ENCODE measurements at places on chromosomes 6 and 20.

DNA sequence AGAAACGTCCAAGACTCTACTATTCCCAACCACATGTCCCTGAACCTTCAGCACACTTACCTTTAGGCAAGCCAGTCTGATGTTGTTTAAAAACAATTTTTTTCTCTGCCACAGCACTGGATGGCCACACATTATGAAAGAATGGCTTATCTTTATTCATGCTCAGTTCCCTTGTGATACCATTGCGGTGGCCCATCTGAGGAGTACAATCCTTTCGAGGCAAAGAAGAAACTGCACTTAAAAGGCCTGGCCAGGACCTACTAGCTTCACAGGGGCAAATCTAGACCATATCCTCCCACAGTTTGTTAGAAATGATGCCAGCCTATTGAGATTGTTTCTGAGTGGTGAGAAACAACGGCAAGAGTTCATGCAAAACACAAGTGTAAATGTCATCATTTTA, 88.4 kb upstream of the PLEKHG1 start:
- DNase-seq: no peak

DNA sequence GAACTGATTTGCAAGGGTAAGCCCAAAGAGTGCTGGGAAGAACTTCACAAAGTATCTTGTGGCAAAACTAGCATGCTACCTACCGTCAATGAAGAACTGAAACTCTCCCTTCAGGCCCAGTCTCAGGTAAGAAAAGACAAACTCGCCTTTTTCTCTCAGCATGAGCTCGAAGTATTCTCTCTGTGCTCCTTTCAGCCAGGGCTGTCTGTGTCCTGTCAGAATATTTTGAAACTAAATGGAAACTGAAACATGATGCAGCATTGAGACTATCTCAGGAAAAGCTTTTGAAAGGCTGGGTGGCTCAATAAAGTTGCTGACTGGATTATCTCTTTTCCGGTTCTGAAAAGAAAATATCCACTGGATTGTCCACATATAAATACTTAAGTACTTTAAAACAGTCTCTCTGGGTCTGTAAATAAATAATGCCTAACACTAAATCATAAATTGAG, 696 bp downstream of the CALHM5 start:
- no peak for DNase-seq

- no peak for DNase-seq
Observed at GRCh38 chr6:125587666-125588632, 161.5 kb upstream of the HEY2 start.

DNA sequence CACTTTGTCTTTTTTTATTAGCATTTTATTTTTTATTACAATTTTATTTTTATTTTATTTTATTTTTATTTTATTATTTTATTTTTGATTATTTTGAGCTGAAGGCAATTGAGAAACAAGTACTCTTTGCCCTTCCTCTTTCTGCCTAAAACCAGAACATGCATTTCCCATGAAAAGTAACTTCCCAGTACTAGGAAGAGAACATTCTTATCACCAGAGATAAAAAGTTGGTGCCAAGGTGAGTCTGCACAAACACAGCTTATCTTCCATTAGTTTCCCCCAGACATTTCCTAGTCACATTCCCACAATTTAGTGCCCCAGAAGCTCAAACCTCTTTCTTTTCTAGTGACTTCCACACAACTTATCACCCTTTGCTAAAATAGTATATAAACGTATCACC, 84.8 kb downstream of the CD24 start:
- DNase-seq: no peak

GRCh38 chr6:14765721-14766390, 480.0 kb upstream of the JARID2 start:
- no peak for DNase-seq

GRCh38 chr20:14775778-14776177, 438.4 kb upstream of the FLRT3 start:
- DNase-seq: no peak

GRCh38 chr6:46935687-46936086, 13.9 kb upstream of the ADGRF5 start:
- DNase-seq: no peak

DNA sequence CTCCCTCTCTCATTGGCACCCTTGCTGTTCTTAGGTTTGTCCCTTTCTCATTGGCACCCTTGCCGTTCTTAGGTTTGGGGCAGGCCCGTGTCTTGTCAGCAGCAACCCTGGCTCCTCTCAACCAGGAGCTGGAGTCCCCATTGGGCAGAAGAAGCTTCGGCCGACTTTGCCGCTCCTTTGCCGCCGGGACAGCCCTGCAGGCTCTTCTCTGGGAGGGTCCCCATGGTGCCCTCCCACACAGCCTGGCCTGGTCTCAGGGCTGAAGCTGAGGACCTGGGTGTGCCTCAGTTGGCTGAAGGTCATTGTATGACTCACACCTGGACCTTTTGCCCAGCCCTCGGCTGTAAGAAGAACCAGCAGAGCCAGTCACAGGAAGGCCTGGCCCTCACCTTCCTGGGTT, 59.6 kb downstream of the PPP1R14C start:
- DNase-seq: no peak

- DNase-seq: no peak
Observed at GRCh38 chr6:44731485-44732095, 344.1 kb downstream of the CDC5L start.

DNA sequence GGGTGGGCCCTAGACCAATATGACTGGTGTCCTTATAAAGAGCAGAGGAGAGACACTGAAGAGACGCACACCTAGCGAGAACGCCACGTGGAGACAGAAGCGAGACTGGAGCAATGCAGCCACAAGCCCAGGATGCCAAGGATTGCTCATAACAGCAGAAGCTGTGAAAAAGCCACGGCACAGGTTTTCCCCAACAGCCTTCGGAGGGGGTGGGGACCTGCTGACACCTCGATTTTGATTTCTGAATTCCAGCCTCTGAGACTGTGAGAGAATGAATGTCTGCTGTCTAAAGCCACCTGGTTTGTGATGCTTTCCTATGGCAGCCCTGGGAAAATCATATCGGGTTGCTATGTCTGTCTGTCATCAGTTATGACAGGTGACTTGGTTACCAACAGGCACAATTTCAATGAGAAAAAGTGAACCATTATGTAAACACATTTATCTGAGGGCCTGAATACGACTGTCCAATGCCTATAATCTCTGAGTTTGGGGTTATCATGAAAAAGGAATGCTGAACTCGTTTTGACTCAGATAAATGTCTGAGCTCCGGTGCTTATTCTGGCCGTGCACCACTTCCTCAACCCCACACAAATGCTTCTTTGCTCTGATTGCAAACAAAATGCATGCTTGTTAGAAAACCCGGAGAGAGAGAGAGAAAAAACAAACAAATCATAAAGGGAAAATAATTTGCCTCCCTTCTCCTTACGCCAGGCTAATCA, 769.7 kb downstream of the PTPRT start:
- DNase-seq: no peak

DNA sequence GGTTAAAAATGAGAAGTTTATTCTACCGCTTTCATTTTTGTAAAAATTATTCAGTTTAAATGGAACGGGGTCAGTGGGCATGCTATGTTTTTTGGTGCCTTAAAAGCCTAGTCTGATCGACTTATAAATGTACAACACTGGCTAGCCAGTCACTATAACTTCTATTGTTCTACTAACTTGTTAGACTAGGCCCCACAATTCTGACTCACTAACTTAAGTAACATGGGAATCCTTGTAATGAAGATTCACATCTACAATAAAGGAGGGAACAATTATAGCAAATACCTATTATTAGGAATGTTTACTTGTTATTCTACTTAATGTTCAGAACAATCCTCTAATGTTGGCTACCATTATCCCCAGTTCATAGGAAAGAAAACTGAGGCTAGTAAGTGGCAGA, 28.5 kb downstream of the REPS1 start:
- no peak for DNase-seq

DNA sequence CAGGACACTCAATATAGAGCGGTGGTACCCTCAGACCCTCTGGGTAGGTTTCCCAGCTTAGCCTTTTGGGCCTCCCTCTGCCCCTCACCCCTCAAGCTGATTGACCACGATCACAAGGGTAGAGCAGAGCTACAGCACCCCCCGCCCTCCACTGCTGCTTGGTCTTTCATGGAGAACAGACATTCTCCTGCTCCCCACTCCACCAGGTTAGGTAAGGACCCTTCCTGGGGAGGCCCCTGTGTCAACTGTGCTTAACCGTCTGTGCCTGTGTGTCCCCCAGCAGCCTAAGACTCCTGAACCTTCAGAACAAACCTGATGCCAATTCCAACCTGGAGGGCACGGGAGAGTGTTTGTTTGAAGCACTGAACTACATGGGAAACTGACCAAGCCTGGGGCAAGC, 11.8 kb downstream of the MYH7B start:
- no peak for DNase-seq

- no peak for DNase-seq
Observed at GRCh38 chr20:1431158-1431557, 35.5 kb downstream of the NSFL1C start.

DNA sequence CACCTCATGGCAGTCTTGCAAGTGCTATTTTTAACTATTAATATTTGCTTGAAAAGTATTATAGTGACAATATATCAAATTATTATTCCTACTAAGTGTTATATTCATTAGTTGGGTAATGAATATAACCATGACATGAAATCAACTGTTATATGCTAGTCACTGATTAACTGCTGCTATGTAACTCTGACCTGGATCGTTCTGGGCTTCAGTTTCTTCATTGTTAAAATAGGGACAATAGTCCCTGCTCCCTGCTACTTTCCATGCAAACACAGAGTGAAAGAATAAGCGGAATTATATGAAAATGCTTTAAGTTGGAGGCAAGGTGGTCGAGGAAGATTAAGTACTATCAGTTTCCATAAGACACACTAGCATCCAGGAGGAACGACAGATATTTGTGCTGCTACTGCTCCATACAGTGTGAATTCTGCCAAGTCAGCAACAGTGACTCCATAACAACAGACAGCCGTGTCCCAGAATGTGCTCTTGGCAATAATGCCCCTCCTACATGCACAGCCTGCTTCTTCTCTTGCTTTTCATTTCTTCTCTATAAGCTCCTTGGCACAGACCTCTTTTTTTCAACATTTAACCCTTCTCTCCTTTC, 107.2 kb downstream of the CHD6 start:
- DNase-seq: no peak

DNA sequence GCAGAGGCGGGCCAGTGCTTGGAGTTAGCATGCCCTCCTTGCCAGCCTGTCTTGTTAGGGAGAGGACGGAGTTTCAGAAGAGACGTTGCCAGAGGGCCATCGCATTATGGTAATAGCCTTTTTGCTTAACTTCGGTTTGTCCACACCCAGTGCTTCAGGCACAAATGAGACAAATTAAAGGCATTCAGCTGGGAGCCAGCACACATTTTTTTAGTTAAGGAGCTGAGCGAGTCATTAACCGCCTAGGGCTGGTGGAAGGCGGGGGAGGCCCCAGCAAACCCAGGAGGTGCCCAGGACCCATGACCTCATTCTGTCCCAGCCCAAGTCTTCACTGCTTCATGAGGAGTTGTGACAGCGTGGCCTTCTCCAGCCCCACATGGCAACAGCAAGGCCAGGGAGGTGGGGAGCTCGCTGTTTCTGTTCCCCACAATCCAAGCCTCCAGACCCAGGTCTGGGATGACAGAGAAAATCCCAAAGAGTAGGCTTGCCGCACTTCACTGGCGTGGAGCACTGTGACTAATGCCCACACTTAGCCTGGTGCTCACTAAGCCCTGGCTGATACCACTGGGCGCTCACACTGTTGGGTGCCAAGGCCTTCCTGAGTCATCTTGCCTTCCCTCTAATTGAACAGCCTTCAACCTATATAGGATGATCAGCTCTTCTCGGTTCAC, 237.1 kb downstream of the ANKRD60 start:
- no peak for DNase-seq

GRCh38 chr6:149985481-149985937, 21.8 kb downstream of the ULBP1 start:
- no peak for DNase-seq

- DNase-seq: no peak
Observed at GRCh38 chr6:147132889-147133288, 71.3 kb upstream of the STXBP5 start.

- no peak for DNase-seq
Observed at GRCh38 chr6:50381099-50381415, 331.3 kb upstream of the DEFB112 start.

- DNase-seq: no peak
Observed at GRCh38 chr6:119552021-119552420, 202.5 kb upstream of the MAN1A1 start.

DNA sequence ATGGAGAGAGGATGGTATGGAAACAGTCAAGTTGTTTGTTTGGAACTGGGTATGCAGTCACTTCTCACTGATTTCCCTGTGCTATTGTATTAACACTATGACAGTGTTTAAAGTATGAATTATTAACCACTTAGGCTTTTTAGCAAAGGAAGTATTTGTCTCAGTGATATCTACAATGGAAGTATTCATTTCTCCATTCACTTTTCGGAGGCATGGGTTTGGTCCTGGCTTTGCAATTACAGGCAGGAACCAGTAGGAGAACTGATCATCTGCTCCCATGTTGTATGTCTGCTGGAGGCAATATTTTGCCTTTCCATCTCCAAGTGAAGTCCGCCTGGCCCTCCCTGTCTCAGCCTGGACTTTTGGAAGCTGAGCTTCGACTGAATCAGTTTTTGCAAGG, 30.6 kb upstream of the EXOC2 start:
- DNase-seq: no peak

DNA sequence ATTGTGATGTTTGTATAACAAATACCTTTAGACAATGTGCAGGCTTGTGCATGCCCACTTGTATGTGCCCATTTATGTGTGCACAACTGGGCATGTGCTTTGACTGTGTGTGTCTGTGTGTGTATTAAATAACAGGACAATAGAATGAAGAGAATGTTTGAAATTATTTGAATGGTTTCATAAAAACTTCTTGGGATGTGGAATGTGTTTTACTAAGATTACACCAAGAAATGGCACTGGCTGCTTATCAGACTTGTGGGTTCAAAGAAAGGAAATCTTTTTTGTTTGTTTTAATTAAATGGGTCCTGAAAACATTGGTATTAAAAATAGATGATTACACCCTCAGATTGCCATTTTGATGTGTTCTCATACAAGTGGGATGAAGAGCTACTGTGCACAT, 191.6 kb upstream of the CCN2 start:
- DNase-seq: no peak

DNA sequence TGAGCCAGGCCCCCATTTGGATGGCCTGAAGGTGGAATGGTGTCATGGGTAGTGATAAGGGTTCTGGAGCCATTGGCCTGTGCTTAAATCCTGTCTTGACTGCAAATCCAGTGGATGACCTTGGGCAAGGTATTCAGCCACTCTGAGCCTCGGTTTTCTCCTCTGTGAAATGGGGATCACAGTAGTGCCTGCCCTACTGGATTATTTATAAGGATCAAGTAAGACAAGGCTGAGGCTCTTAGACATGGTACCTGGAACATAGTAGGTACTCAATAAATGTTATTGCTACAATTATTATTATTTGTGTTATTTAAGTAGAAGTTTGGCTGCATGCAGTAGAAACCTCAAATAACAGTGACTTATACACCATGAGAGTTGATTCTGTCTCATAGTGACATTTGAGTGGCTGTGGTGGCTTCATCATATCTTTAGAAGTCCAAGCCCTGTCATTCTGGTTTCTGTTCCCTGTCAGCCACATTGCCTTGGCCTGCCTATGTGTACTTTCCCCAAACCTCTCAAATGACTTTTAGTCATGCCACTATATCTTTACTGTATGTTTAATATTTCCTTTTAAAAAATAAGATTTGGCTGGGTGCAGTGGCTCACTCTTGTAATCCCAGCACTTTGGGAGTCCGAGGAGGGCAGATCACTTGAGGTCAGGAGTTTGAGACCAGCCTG, 37.6 kb upstream of the CHMP4B start:
- DNase-seq: no peak
